ENCODE measurements at places on chromosomes 5 and 9.

DNA sequence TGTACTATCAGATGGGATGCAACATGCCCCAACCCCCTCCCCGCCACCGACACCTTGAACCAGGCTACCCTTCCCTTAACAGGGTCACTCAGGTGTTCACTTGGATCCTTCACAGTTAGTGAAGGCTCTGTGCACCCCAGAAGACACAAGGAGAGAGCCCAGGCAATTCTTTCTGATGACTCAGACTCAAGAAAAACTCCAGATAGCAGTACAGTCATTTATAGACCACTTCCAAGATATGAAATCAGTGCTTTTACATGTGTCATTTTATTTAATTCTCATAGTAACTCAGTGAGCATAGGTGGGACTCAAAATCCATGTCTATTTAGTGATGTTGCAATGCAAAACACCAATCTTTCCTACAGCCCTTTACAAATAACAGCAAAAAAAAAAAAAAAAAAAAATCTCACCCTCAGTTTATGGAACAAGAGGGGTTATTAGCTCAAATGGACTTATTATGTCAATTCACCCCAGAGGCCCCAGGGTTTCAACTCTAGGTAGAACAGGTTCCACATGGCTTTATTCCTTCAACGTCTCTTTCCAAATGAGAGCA, 71.9 kb downstream of the FOXD1 start:
- peaks cover 8% of the 10 kb centered on the region for H3K36me3 ChIP-seq
- no peak overlapping the region for H3K4me3 ChIP-seq
- no peak for DNase-seq

DNA sequence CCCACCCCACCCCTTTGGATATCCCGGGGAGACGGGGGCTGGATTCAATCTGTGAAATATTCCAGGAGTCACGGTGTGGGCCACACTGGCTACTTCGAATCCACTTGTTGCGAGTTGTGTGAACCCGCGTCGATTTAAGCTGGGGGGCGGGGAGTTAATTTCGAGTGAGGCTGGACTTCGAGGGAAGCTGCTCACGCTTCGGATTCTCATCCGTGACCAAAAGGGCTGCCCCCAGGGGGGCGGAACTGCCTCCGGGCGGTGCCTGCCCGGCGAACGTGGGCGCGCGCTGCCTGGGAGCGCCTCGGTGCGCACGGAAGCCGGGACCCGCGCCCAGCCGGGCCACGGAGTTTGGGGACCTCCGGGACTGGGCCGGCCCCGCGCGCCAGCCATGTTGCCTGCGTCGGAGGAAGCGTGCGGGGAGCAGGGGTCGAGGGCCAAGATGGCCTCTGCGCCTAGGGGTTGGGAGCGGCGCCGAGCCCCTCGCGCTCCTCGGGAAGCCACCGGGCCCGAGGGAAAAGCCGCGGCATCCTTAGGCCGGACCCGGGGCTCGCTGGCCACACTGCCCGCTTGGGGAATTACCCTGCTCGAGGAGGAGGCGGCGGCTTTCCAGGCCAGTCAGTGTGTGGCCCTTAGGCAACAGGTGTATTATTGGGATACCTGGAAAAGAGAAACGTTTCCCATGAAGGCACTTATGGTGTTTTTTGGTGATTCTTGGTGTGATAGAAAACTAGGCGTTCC, 975 bp downstream of the OCLN start:
- H3K27ac ChIP-seq = no peak overlapping the region
- H3K27me3 ChIP-seq = peaks cover 62% of the 10 kb centered on the region
- H3K4me3 ChIP-seq = peak overlapping the region; percentile 79
- no peaks in the 10 kb centered on the region for H3K36me3 ChIP-seq
- DNase-seq = no peak

GRCh38 chr9:121556082-121556481, 56.4 kb upstream of the GGTA1 start:
- H3K4me3 ChIP-seq = no peak overlapping the region
- peaks cover 3% of the 10 kb centered on the region for H3K27me3 ChIP-seq
- no peaks in the 10 kb centered on the region for H3K36me3 ChIP-seq
- H3K27ac ChIP-seq = no peak overlapping the region

DNA sequence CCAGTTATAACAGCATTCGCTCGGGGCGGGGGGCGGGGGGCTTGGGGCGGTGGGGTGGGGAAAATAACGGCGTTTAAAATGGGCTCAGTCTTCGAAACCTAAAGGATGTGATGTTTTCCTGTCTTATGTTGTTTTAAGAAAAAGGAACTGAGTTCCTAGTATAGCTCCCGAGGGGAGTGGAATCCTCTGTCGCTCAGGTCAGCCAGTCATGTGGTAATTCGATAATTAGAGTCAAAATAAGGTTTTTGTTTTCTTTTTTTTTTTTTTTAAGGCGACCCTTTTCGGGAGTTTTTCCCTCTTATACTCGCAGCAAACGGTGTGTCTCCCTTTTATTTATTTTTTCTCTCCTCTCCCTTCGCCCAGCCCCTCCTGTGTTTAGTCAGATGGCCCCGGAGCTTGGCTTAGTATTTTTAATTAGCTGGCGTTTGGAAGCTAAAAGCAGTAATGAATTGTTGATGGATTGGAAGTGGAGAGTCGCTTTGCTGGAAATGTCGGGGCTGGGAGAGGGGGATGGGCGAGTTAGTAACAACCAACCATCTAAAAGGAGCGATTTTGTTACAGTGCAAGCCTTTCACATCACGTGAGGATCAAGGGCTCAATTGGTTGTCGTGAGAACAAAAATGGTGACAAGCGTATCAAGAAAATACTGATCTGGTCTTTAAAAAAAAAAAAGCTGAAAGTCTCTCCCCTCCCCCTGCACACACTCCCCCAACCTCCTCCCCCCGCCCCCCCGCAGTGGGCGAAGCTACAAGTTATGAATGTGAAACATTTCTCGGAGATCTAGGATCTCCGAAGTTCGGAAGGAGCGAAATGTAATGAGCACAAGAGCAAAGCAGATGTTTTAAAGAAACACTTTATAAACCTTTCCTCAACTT, 714 bp upstream of the ZNF608 start:
- no peak for DNase-seq
- H3K27ac ChIP-seq = no peak overlapping the region
- no peak overlapping the region for H3K4me3 ChIP-seq
- no peaks in the 10 kb centered on the region for H3K36me3 ChIP-seq

DNA sequence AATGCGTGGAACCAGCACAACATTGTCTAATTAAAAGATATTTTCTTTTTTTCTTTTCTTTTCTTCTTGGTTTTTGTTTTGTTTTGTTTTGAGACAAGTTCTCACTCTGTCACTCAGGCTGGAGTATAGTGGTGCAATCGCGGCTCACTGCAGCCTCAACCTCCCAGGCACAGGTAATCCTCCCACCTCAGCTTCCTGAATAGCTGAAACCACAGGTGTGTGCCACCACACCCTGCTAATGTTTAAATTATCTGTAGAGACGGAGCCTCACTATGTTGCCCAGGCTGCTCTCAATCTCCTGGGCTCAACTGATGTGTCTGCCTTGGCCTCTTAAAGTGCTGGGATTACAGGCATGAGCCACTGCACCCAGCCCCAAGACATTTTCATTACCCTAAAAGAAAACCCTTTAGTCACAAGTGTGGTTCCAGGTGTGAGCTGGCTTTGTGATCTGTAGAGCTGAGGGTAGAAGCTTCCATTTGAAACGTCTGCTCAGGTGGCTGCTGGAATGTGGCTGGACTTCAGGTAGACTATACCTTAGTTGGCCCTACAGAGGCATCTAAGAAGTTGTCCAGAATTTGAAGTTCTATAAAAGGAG, 19.1 kb upstream of the NEK6 start:
- no peaks in the 10 kb centered on the region for H3K36me3 ChIP-seq
- peak overlapping the region; percentile 41 for H3K27ac ChIP-seq
- peaks cover 1% of the 10 kb centered on the region for H3K27me3 ChIP-seq
- no peak overlapping the region for H3K4me3 ChIP-seq

GRCh38 chr9:106867286-106867685, 4.3 kb downstream of the ZNF462 start:
- H3K27ac ChIP-seq = no peak overlapping the region
- DNase-seq = no peak
- no peak overlapping the region for H3K4me3 ChIP-seq
- peaks cover 4% of the 10 kb centered on the region for H3K4me1 ChIP-seq

- H3K27me3 ChIP-seq = no peaks in the 10 kb centered on the region
- peak overlapping the region; percentile 54 for H3K27ac ChIP-seq
- peaks cover 22% of the 10 kb centered on the region for H3K4me1 ChIP-seq
Observed at GRCh38 chr5:111494355-111494999, 17.9 kb downstream of the STARD4 start.

- no peak for DNase-seq
- H3K27me3 ChIP-seq = no peaks in the 10 kb centered on the region
- no peak overlapping the region for H3K27ac ChIP-seq
Observed at GRCh38 chr5:80165452-80165851, 90.4 kb downstream of the SERINC5 start.

DNA sequence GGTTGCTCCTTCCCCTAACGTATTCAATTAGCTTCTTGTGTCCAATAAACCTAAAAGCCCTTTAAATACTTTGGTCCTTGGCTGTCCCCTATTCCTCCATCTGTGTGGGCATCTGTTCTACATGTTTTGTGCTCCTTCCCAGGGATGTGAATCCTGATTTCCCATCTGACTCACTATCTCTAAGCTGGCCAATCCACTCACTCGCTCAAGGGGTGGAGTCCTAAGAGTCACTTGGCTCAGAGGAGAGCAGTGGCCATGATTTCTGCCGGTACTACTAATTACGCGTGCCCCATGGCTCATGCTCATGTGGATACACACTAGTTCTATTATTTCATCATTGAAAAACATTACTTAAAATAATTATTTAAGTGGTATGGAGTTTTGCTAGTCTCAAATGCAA, 89.6 kb downstream of the TAF11L14 start:
- H3K27ac ChIP-seq = no peak overlapping the region
- H3K4me1 ChIP-seq = no peaks in the 10 kb centered on the region
- no peak overlapping the region for H3K4me3 ChIP-seq

DNA sequence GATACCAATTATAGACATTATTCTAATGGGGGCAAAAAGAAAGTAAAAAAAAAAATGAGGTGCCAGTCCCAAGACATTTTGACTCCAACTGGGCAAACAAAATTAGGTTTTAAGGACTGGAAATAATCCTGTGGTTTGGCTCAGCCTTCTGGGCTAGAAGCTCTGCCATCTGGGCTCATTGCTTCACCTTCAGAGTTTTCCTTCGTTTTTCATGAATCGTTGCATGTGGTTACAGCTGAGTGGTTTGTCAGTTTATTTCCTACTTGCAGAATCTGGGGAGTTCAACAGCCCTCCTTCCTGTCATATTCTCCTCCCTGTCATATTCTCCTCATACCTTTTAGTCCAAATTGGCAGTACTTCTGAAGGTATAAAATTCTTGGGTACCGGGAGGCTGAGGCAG, 12.0 kb downstream of the UGT3A2 start:
- DNase-seq = no peak
- no peak overlapping the region for H3K27ac ChIP-seq
- H3K4me3 ChIP-seq = no peak overlapping the region
- no peaks in the 10 kb centered on the region for H3K36me3 ChIP-seq

DNA sequence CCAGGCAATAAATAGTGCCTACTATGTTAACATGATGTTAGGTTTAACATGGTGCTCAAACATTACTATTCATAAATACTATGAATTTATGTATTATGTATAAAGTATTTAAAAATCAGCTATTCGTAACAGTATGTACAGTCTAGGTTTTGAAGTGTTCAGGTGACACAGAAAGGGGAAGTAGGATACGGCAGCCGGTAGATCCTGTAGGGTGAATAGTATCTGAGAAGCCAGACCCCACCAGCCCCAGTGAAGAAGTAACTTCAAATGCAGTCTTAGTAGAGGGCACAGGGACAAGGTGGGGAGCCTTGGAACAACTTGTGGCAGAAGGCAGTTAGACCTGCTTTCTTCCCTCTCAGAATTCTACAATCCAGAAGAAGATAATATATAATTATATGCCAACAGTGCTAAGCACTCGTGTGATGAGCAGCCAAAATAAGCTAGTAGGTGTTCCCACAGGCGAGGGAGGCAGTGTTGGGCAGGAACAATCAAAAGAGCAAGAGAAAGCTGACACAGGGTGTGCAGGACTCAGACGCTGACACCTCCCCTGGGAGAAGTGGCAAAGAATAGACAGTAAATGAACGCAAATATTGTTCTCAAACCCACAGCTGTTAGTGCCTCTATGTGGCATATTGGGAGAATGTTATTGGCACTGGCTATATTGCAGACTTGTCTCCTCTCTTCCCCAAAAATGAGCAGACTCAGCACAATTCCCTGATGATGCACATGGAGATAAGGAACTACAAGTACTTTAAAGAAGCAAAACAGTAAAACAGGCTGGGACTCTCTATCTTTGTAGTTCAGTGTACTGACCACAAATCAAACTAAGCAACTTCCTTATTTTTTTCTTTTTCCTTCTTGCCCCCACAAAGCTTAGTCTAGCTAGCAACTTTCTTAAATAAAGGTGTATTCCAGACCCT, 4.6 kb downstream of the ZNF367 start:
- no peak for DNase-seq
- peak overlapping the region; percentile 79 for H3K27ac ChIP-seq
- H3K36me3 ChIP-seq = peaks cover 43% of the 10 kb centered on the region
- peaks cover 33% of the 10 kb centered on the region for H3K4me1 ChIP-seq
- peak overlapping the region; percentile 67 for H3K4me3 ChIP-seq

All from activated T-helper 2 cell treated with anti-CD3 and anti-CD28 coated beads, Interferon-gamma antibody, Interleukin-2, Interleukin-4, amounts not matched to agents 10 μg/mL and 5 μg/mL and 100 μg/mL, durations not matched to agents 14 hours and 24 hours and 36 hours (primary cell).